ENCODE measurements at places on chromosomes 4 and X.

GRCh38 chr4:5019274-5019673 lies at the start of gene CYTL1:
CYTL1 (minus strand) TSS chr4:5019458; CDS start chr4:5019445, 13 bp downstream.
- DNase-seq = no peak

- DNase-seq = peak; percentile 42
Observed at GRCh38 chr4:113760795-113761619, 531 bp downstream of the CAMK2D start.

- DNase-seq = no peak
Observed at GRCh38 chrX:40282946-40283660, 185.3 kb upstream of the BCOR start.

- no peak for DNase-seq
Observed at GRCh38 chr4:123555807-123556273, 159.2 kb downstream of the SPRY1 start.
